SW 1271 (cell line): ENCODE measurements at places on chromosomes 5 and 9.

DNA sequence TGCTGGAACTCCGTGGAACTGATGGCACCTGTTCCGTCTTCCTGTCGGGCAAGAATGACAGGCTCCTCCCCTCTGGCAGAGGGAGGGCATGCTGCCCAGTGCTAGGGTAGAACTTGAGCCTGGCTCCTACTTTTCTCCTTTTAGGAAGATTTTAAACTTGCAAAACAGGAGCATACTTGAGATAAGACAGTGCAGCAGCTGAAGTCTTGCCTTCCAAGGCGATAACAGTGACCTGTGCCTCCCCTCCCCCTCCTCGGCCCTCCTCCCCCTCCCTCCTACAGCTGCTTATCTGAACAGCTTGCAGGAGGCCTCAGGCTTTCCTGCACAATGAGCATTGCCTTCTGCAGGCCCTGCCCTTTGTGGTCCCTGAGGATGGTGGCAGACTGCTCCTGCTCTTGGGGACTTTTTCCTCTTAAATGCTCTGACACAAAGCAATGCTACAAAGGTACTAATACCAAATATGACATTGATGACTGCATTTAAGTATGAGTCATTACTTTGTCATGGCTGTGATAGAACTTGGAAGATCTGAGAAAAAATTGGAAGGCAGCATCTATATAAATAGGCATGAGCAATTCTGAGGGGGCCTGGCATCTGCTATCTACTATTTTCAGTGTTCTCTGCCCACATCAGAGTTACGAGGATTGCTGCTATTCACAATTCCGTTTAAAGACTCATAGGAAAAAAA, 2.0 kb downstream of the GADD45G start:
- no peak for DNase-seq

DNA sequence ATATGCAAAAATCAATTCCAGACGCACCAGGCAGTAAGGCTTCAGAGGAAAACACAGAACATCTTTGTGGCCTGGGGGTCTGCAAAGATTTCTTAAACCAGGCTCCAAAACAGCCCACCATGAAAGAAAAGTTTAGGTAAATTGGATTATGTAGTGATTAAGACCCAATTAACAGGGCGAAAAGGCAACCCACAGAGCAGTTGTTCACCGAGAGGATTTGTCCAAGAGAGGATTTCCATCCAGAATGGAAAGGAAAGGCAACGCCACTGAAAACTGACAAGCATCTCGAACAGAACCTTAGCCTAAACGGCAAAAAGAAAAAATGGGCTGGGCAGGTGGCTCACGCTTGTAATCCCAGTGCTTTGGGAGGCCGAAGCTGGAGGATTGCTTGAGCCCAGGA, 37.4 kb downstream of the GLT6D1 start:
- no peak for DNase-seq

GRCh38 chr5:95773335-95774059, 42.4 kb downstream of the RHOBTB3 start:
- no peak for DNase-seq

GRCh38 chr9:75960551-75960950, 70.1 kb downstream of the PCSK5 start:
- no peak for DNase-seq

DNA sequence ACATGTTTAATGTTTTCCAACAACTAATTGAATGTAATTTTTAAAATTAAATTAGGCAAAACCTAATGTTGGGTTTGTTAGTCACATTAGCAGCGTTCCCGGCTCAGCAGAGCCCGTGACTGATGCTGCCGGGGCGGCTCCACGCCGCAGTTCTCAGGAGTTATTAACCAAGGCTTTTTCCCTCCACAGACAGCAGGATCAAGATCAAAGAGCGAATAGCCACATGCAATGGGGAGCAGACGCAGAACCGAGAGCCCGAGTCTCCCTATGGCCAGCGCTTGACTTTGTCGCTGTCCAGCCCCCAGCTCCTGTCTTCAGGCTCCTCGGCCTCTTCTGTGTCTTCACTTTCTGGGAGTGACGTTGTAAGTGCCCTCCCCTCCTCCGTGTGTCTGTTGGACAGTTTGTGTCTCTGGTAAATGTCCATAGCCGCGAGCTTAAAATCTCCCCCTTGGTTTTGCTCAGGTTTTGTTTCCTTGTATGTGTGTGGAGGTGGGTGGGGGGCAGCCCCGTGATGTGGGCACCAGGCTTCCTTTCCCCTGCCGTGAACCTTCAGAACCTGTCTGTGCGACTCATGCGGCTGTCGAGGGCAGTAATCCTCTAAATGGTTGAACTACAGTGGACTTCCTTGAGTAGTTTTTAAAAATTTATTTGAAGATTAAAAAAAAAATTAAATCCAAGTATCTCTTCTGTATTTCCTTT, 37.1 kb downstream of the TENT4A start:
- no peak for DNase-seq

DNA sequence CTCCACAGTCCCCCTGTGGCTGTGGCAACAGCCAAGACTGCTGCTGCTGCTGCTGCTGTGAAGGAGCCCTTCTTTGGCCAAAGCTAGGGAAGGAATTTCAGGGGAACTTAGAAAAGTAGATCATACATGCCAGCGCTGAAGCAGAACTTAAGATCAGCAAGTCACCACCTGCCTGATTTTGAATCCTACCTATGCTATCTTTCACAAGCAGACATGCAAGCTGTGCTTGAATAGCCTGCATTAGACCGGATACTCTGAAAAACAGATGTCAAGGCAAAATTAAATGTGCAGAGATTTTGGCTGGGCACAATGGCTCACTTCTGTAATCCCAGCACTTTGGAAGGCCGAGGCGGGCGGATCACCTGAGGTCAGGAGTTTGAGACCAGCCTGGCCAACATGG, 99.3 kb upstream of the ZNF366 start:
- DNase-seq: no peak

- no peak for DNase-seq
Observed at GRCh38 chr5:97452646-97453045, 269.6 kb upstream of the RIOK2 start.

GRCh38 chr5:79795764-79796398, 106.2 kb downstream of the CMYA5 start:
- no peak for DNase-seq

DNA sequence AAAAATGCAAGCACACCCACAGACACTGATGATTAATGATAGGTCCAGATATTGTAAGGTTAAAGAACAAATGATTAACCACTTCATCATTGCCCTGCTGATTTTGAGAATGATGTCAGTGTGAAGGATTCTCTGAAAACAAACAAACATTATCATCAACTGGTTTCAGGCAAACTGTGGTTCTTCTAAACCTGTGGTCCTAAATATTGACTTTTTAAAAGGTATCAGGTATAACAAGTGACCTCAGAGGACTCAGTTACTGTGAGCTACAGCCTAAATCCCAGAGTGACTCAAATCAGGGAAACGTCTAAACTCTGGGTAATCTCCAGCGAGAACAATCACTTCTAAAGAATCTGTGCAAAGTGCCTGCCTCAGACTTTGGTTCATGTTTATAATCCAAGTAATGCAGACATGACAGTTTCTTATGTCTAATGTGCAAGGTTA, 172.3 kb upstream of the CDH6 start:
- no peak for DNase-seq

DNA sequence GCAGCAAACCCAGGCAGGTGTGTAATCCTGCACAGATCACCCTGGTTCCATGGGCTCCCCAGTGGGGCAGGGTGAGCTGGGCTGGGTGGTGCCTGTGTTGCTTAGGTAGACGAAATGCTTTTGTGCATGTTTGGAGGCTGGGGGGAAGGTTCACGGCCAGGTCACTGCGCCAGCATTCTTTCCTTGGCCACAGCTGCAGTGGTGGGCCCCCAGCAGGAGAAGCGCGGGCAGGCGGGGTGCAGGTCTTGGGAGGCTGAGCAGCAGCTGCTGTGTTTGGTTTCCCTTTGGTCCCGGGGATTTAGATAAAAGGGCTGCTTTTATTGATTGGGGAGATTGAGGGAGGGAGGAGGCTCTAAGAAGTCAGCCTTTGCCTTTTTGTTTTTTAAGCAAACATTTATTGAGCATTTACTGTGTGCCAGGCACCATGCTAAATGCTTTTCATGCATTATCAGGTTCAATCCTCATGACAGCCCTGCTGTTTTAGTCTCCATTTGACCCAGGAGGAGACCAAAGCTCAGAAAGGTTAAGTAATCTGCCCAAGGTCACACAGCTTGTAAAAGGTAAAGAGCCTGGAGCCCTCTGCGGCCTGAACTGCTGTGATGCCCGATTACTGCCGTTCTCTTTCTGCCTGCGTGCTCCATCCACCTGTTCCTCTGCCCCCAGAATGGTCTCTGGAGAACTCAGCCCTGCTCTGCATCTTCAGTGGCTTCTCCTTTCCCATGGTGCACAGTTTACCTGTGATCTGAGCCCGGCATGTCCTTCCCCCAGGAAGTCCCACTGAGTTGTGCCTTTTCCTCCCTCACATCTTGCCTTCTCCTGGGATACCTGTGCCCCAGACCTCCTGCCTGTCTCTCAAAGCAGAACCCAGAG, 94.4 kb downstream of the MACROH2A1 start:
- DNase-seq: no peak

- DNase-seq: no peak
Observed at GRCh38 chr5:115977096-115977495, 14.8 kb downstream of the LVRN start.

DNA sequence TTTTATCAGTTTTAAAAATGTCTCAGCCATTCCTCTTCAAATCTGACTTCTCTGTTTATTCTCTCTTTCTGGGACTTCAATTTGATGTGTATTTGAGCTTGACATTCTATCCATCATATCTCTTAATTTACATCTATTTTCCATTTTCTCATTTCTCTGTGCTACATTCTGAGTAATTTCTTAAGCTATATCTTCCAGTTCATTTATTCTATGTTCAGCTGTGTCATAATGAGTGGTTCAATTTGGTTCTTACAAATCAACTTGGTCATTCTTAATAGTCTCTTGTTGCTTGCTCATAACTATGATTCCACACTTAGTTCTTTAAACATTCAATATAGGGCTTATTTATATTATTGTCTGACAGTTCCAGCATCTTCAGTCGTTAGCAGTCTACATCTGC, 16.9 kb downstream of the CKMT2 start:
- no peak for DNase-seq

GRCh38 chr5:139453683-139454567, 8.6 kb downstream of the ECSCR start:
- no peak for DNase-seq

DNA sequence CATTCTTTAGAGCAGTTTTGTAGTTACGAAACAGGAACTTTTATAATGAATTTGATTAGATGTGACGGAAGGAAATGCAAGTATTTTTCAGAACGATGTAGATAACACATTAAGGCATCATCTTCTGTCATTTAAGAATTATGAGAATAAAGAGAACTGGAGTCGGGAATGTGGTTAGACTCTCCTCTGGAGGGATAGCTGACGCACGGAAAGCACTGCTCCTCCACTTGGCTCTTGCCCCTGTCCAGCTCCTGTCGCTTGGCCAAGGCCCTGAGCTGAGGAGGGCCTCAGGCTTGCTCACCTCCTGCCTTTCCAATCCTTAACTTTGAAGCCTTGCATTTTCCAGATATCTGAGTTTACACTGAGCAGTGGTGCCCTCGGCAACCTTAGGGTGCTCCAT, 60.5 kb downstream of the MAP1B start:
- DNase-seq: no peak

DNA sequence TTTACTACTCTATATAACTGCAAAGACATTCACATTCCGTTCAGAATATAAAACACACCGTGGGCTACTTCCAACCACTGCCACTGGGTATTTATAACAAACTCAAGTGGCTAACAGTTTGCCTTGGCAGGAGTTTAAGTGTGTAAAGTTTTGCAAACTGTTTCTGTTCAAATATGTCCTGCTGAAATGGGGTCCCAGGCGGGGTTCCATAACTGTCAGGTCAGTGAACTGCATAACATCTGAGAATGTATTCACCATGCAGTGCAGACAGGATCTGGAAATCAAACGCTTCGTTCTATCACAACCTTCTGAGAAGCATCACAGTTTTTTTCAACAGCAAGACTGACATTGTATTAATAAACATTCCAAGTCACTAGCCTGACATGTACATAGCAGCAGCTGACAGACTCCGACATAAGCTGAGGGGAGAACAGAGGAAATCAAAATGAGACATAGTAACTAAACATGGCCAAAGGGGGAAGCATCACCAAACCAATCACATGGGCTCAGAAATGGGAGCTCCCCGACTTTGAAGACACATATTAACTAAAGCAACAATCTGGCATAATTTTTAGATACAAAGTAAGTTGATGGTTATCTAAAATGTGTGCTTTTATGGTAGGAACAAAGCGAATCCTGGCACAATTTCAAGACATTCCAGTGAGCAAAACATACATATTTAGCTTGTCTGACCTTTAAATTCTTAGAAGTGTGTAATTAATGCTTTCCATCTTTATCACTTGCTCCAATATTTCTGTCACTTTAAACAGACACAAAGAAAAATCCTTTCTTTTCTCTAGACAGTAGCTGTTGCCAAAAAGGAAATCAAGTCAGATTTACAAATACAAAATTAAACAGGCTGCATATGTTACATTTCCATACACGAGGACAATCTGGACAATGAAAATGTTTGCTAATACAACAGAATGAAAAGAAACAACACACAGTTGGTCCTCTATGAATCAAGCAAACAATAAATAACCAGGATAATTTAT, 156.8 kb downstream of the MAPKAP1 start:
- DNase-seq: no peak
